Stimulated activated CD8-positive, alpha-beta memory T cell treated with anti-CD3 and anti-CD28 coated beads, Interleukin-7, amount 100 ng/mL, for 48 hours (primary cell): ENCODE measurements at places on chromosomes 11 and 22.

- DNase-seq, result no peak
Measured at GRCh38 chr22:43851058-43851978, 11.0 kb downstream of the SULT4A1 start.

DNA sequence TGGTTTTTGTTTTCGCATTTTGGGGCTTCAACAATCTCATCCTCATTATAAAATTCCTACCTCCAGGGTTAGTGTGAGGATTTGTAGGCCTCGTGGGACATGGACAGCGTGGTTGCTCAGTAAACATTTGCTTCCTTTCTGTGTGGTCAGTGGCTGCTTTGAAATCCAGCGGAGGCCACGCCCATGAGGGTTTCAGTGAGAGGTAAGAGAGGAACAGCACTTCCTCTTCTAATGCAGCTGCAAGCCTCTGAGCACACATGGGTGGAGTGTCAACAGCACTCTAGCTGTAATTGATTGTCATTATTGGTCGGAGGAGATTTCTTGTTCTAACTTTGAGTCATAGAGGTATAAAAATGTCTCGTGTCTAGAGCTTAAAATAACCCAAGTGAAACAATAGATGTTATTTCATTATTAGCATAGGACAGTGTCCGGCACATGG lies 6.0 kb upstream of the ARHGAP42 start:
- DNase-seq, result no peak

DNA sequence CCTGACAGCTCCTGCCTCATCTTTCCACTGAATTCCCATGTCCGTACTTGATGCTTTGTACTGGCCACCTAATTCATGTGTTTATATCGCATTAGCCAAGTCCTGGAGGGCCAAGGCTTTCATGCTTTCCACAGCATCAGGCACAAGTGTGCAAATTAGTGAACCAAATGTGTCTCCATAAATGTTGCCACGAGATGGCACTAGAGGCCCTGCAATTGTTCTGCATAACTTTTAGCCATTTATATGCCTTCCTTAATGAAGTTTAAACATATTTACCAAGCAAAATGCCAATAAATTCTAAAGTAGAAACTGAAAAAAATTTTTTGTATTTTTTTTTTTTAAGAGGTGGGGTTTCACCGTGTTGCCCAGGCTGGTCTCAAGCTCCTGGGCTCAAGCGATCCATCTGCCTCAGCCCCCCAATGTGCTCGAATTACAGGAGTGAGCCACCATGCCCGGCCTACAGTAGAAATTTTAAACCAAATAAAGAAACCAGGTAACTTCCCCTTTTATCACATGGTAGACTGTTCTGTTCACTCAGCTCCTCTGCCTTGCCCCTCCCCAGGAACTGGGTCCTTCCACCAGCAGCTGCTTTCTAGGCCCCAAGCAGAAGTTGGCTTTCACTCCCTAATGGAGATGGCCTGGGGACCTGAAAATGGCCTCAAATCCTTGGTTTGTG lies 20.8 kb upstream of the IL18BP start:
- no peak for DNase-seq

DNA sequence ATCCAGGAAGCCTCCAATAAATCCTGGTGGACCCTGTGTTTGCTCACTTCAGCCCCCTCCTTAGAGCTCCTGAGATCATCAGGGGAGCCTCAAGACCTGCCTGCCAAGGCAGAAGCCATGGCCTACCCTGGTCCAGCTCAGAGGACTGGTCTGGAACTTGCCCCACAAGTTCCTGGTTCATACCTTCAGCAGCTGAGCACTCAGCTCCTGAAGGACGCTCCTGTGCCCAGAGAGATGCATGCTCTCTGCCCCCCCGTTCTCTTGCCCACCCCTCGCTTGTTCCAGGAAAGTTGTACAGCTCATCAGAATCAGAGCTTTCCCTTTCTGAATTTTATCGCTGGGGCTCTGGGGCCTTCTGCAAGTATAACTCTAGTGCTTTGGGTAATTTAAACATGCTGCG lies 210.5 kb upstream of the ISX start:
- no peak for DNase-seq

- DNase-seq, result no peak
Measured at GRCh38 chr11:104443387-104443786, 279.4 kb upstream of the PDGFD start.

DNA sequence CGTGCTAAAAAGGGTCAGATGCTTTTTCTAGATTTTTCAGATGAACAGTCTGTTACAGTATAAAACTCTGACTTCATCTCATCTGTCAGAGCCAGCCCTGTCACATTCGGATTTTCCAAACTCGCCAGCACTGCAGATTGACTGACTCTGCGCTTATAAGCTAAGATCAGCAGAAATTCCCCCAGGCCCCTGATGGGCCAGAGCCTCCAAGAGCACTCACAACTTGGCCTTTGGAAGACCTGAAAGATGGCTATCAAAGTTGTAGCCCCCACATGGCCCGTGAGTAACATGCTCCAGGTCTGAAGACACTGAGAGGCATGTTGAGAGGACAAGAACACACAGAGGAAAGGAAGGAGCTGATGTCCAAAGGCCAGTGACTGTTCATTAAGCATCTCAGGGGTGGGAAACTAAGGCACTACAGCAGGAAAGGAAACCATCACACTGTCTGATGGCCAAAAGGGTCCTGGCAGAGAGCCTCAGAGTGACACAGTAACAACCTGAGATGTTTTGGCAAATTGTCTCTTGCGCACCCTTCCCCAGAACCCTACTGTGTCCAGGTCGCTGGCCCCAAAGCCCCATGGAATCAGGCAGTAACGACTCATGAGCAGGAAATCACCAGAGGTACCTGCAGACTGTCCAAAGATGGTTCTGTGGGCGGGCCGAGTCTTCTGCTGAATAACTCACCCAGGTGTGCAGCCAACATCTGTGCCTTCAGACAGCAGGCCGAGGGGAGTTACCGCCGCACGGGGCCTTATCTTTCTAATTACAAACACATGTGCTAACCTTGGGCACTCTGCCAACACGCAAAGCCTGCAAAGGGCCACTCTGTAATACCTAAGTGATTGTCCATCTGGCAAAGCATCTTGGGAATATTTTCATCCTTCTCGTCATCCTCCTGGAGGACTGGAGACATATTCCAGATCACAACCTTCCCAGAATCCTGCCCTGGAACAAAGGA lies 23.6 kb downstream of the HIRA start:
- no peak for DNase-seq

DNA sequence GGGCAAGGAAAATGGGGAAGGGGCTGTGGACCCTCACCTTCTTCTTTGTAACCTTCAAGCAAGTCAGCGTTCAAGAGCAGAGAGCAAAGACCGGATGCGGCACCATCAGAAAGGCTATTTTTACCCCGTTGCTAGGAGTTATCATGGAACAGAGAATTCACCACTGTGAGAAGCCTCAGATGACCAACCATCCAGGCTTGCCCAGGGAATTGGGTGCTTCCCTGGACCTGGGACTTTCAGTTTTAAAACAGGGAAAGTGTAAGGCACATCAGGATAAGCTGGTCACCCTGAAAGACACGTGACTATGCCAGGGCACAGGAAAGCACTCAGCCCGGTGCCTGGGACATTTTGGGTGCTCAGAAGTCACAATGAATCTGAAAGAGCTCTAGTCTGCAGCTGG lies 10.4 kb downstream of the GALNT18 start:
- no peak for DNase-seq

- no peak for DNase-seq
Measured at GRCh38 chr11:130721736-130722135, 194.5 kb downstream of the SNX19 start.

GRCh38 chr11:73625696-73626318 lies 20.6 kb upstream of the PLEKHB1 start:
- DNase-seq, result no peak

DNA sequence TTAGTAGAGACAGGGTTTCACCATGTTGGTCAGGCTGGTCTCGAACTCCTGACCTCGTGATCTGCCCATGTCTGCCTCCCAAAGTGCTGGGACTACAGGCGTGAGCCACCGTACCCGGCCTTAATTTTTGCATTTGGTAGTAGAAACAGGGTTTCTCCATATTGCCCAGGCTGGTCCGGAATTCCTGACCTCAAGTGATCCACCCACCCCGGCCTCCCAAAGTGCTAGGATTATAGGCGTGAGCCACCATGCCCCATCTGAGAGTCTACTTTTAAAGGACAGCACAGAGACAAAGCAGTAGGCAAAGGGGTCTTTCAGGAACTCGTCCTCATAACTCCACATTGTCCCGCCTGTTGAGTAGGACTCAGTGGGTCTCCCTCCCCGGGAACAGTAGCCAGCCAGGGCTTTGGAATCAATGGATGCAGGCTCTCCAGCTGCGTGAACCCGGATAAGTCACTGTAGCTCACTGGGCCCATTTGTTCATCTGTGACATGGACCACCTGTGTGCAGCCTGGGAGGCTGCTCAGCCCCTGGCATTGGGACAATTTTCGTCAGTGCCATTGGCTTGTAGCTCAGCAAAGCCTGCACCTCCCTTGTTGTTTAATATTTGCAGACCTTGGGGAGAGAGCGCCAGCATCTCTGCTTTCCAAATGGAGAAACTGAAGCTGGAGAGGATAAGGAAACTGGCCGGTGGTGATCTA lies 86.1 kb downstream of the ARHGAP8 start:
- no peak for DNase-seq

GRCh38 chr11:73218106-73218829 lies at the start of gene P2RY2:
TSS of gene P2RY2 (plus strand) at chr11:73218281. CDS start at chr11:73234160, 15,879 bp downstream.
- peak; percentile 16 for DNase-seq

- no peak for DNase-seq
Measured at GRCh38 chr11:13000721-13001120, 8.4 kb upstream of the RASSF10 start.

DNA sequence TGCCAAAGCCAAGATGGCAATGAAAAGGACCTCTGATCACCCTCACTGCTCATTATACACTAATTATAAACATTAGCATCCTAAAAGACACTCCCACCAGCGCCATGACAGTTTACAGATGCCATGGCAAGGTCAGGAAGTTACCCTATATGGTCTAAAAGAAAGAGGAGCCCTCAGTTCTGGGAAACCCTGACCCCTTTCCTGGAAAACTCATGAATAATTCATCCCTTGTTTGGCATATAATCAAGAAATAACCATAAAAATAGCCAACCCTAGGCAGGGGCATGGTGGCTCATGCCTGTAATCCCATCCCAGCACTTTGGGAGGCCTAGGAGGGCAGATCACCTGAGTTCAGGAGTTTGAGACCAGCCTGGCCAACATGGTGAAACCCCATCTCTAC lies 12.7 kb upstream of the CAPN5 start:
- no peak for DNase-seq

DNA sequence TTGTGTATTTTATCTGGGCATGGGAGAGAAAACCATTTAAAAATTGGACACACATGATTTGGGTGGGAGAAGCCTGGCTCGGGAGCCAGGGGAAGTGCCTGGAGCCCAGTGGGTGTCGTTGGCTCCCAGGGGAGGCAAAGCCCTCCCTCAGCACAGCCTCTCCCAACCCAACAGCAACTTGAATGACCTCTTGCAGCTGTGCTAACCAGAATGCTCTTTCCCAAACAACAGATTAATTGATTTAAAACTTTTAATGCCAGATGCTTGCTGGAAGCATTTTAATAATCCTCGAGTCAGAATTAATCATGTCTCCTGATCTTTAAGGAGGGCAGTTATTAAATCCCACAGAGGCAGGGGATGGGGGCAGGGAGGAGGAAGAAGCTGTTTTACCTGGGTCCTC lies 401.6 kb downstream of the BUD13 start:
- no peak for DNase-seq

- no peak for DNase-seq
Measured at GRCh38 chr11:75135651-75136050, 15.3 kb upstream of the SLCO2B1 start.

- no peak for DNase-seq
Measured at GRCh38 chr11:64244966-64245365, 1.8 kb downstream of the PPP1R14B start.
